ENCODE measurements at places on chromosomes 3 and 15.

DNA sequence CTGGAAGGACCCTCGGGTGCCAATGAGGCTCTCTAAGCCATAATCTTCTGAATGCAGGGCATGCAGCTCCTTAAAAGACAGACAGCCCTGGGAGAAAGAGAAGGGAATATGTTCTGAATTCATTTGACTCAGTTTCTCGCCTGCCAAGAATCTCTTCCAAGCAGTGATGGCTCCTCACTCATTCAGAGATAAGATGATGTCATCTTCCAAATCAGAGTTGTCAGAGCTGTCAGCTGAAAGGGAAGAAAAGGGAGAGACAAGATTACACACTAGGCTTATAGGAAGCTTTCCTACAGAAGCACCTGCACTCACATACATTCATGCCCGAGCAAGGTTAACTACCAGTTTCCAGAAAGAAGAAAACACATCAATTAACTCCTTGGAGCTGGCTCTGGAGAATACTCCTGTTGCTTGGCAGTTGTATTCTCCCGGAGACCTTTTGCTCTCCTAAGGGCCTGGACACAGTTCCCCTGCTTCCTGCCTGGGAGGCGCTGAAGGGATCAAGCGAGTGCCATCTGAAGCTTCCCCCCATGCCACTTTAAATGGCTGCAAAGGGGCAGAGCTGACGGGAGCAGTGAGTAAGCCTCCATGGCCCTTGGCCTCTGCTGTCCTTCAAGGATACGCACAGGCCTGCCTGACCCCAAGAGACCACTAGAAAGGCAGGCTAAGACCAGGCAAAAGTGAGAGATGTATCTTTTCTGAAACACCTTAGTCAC, 7.7 kb downstream of the RBM15B start:
- no peak for DNase-seq

GRCh38 chr15:90221246-90221900, 12.4 kb downstream of the CIB1 start:
- DNase-seq: no peak

- DNase-seq: no peak
Measured at GRCh38 chr3:5494905-5495519, 307.5 kb downstream of the EDEM1 start.

GRCh38 chr15:69643971-69644370, 191.4 kb downstream of the RPLP1 start:
- DNase-seq: no peak

- no peak for DNase-seq
Measured at GRCh38 chr15:31179693-31180092, 78.2 kb upstream of the TRPM1 start.

DNA sequence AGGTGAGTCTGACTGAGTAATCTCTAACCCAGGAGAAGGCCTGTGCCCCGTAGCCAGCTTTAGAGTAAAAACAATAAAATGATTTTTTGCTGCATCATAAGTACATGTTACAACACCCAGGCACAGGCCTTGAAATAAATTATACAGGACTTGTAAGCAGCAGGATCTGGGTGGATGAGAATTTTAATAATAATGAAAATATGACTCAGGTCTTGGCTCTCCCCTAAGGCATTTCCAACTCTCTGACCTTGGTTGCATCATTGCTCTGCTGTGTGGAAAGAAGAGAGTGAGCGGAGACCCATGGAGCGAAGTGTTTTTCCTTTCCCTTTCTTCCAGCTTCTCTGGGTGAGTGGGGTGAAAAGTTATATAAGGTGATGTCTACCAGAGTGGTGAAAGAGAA, 44.6 kb downstream of the EOMES start:
- DNase-seq: no peak

GRCh38 chr3:66110840-66111239, 72.1 kb upstream of the MAGI1 start:
- DNase-seq: no peak

DNA sequence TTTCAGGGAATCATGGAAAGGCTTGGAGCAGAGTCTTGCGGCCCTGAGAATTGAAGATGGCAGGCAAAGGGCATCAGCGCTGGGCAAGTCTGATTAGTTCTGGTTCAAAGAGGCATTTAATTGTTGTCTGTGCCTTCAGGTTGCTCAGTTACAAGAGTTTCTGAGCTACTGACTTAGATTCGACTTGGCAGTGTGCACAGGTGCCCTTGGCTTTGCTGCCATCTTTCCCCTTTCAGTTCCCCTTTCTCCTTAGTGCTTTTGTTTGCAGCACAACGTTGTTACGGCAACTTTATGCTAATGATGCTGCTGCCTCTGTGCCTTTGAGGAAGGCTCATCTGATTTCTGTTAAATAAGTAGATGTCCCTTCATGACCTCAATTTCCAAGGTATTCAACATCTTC, 12.5 kb downstream of the P2RY14 start:
- DNase-seq: no peak

- DNase-seq: no peak
Measured at GRCh38 chr3:173699353-173699752, 301.8 kb downstream of the NLGN1 start.

- no peak for DNase-seq
Measured at GRCh38 chr3:68290333-68290732, 635.9 kb upstream of the SUCLG2 start.

- no peak for DNase-seq
Measured at GRCh38 chr3:17412950-17413530, 329.4 kb downstream of the TBC1D5 start.

- no peak for DNase-seq
Measured at GRCh38 chr3:197746209-197746608, 3.5 kb upstream of the FYTTD1 start.

- DNase-seq: no peak
Measured at GRCh38 chr15:101498717-101499480, 9.4 kb upstream of the PCSK6 start.

DNA sequence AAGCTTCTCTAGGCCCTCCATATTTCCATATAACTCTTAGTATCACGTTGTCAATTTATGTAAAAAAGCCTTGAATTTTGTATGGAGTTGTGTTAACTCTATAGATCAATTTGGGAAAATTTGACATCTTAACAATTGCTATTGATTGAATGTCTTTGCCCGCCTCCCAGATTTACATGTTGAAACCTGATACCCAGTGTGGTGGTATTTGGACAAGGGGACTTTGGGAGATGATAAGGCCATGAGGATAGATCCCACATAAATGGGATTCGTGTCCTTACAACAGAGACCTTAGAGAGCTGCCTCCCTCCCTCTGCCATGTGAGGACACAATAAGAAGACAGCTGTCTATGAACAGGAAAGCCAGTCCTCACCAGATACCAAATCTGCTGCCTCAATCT, 21.1 kb upstream of the TNK2 start:
- DNase-seq: no peak

DNA sequence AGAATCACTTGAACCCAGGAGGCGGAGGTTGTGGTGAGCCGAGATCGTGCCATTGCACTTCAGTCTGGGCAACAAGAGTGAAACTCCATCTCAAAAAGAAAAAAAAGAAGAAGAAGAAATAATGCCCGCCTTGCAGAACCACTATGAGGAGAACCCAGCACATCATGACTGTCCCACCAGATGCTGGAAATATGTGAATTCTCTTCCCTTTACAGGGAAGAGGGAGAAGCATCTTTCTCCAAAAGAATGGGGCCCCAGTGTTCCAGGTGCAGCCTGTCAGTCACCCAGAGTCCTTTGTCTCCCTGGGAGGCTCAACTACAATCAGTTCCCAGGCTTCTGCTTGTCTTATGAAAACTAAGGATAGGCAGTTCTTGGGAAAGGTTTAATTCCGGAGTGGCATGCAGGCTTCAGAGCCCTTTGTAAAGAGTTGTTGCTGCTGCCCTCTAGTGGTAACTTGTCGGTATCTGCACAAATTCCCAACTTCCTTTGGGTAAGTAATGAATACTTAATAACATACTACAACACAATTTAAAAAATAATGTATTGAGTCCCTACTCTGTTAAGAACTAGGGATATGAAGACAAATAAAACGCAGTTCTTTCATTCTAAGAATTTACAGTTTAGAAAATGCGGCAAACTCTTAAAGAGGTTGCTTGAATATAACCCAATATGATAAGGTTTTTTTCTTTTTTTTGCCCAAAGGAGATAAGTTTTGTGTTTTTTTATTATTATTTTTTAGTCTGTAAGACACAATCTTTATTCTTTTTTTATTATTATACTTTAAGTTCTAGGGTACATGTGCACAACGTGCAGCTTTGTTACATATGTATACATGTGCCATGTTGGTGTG, 18.6 kb upstream of the TICRR start:
- DNase-seq: no peak

GRCh38 chr15:78060232-78060631, 17.3 kb downstream of the TBC1D2B start:
- DNase-seq: no peak

DNA sequence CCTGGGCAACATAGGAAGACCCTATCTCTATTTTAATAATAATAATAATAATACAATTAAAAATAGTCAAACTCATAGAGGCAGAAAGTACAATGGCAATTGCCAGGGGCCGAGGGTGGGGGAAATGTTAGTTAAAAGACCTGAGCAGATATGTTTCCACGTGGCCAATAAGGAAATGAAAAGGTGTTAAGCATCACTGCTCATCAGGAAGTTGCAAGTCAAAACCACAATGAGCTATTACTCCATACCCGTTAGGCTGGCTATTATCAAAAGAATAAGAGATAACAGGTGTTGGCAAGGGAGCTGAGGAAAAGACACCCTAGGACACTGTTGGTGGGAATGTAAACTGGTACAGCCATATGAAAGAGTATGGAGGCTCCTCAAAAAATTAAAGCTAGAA, 60.4 kb upstream of the PRSS50 start:
- no peak for DNase-seq

GRCh38 chr15:60255390-60255789, 142.4 kb downstream of the ANXA2 start:
- no peak for DNase-seq

GRCh38 chr3:42733501-42734262, 31.1 kb upstream of the HHATL start:
- DNase-seq: no peak

DNA sequence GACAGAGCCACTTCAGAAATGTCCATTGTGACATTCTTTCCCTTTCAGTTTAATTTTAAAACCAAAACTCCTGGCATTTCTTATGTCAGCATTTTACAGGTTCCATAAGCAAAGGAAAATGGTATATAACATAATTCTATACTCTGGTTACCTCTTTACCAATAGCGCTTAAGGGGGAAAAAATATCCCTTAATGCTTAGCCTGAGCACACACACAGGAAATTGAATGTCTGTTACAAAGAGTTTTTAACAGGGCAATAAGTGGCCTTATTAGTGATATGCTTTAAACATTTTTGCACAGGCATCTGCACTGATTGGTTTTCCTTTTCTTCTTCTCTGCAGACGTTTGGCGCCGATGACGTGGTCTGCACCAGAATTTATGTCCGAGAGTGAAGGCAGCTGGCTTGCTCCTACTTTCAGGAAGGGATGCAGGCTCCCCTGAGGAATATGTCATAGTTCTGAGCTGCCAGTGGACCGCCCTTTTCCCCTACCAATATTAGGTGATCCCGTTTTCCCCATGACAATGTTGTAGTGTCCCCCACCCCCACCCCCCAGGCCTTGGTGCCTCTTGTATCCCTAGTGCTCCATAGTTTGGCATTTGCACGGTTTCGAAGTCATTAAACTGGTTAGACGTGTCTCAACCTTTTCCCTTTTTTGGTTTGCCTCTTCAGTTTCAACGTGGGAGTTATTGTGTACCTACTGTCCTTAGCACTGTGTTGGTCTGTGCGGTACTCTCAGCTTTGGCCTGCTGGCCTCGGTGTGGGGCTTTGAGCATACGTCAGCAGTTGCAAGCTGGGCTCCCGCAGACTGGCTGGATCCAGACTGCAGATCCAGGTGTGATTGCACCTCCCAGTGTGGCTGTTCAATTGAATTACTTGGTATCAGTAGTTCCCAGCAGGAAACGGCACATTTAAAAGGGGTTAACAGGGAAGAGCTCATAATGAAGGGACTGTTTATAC, 7.7 kb downstream of the CRABP1 start:
- DNase-seq: no peak

DNA sequence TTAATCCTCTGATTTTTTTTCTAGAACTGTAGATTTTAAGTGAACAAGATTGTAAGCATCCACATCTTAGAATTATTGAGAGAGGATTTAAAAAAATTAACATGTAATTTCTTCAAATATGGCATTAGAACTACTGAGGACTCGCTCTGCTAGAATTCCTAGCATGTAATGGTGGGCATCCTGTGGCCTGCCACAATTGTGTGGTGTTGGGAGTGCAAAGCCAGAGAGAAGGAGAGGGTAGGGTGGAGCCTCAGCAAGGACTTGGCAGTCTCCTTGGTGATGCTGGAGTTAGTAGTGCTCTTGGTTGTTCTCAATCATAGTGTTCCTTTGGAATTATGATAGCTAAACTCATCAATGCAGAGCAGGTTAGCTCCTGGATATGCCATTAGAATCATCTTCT, 443.9 kb upstream of the TBL1XR1 start:
- DNase-seq: no peak

DNA sequence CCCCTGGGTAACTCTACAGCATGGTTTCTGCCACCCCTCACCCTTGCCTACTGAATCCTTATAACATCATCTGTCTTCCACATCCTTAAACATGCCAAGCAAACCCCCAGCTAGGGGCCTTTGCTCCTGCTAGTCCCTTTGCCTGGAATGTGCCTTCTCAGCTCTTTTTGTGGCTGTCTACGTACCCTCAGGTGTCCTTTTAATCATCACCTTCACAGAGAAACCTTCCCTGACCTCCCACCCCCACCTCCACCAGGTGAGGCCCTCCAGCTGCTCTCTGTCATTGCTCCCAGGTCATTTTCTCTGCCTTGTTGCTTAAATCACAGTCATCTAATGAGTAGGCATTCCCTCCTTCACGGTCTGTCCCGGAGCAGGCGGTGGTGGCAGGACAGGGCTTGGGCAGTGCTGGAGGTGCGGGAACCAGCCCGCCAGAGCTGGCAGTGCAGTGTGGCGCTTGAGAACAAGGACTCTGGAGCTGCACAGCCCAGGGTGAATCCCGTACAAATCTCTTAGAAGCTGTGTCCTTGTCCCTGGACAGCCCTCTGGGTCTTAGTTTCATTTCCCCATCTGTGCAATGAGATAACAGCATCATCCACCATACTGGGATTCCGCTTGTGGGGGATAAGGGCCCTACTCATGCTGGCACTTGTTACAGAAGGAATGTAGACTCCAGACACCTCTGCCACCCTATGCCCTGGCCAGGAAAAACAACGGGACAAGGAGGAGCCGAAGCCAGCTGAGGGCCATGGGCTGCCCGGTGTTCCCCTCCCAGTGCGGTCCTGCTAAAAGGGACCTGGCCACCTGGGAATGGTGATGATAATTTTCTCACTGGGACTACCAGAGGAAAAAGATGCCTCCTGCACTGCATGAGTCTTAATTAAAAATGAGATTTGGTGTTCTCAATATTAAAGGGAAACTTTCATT, 52.1 kb upstream of the IQSEC1 start:
- no peak for DNase-seq

- DNase-seq: no peak
Measured at GRCh38 chr3:116553355-116553754, 108.1 kb upstream of the LSAMP start.

- DNase-seq: no peak
Measured at GRCh38 chr3:168395551-168395950, 299.8 kb upstream of the GOLIM4 start.

Data from stimulated activated CD8-positive, alpha-beta memory T cell treated with anti-CD3 and anti-CD28 coated beads, Interleukin-2, amount 100 ng/mL, for 1 hour (primary cell).